Tibial artery (tissue), 4 donors: ENCODE measurements at places on chromosomes 6 and 20.
A peak's percentile ranks its signal among the peaks of the same experiment; 100 is the strongest.

DNA sequence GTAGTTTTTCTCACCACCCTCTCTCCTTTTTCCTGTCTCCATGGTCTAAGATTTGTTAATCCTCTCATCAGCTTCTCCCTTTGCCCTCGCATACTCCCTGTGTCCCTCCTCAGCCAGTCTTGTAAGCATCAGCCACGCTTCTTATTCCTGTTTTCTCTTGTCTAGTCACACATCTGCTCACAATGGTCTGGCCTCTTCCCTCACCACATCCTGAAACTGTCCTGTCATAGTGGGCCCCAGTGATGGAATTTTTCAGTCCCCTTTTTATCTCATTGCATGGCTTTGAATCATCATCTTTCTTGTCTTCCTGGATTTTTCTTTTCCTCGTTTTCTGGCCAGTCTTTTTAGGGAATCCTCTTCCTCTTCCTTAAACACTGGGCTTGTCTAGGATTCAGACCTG, 57.2 kb downstream of the GFRA4 start:
- H3K27me3 ChIP-seq = no peaks in the 10 kb centered on the region
- H3K4me1 ChIP-seq = no peaks in the 10 kb centered on the region
- DNase-seq = no peak
- H3K4me3 ChIP-seq = no peak overlapping the region
- H3K27ac ChIP-seq = no peak overlapping the region

- no peaks in the 10 kb centered on the region for H3K4me1 ChIP-seq
- DNase-seq = no peak
- no peak overlapping the region for H3K27ac ChIP-seq
- H3K36me3 ChIP-seq = no peaks in the 10 kb centered on the region
- H3K27me3 ChIP-seq = peaks cover 11% of the 10 kb centered on the region
These were observed 173.1 kb downstream of the TFAP2C start for GRCh38 chr20:56801971-56802755.

GRCh38 chr6:5674141-5674540, 332.6 kb downstream of the NRN1 start:
- no peaks in the 10 kb centered on the region for H3K27me3 ChIP-seq

DNA sequence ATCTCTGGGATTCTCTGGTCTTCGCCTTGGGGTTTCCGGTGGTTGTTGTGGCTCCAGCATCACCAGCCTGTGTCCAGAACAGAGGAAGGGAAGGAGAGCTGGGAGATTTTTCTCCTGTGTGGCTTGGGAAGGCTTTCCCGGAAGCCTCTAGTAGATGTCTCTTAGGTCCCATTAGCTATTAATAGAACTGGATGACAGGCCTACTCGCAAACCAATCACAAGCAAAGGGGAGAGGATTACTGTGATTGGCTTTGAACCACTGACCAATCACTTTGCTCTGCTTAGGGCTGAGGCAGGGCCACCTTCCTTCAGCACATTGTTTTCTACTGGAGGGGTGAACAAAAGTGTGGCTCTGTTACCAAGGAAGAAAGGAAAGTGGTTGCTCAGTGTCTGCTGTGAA, 203.4 kb upstream of the SULF2 start:
- H3K4me1 ChIP-seq = no peaks in the 10 kb centered on the region
- H3K27ac ChIP-seq = no peak overlapping the region
- no peaks in the 10 kb centered on the region for H3K36me3 ChIP-seq
- H3K4me3 ChIP-seq = no peak overlapping the region

DNA sequence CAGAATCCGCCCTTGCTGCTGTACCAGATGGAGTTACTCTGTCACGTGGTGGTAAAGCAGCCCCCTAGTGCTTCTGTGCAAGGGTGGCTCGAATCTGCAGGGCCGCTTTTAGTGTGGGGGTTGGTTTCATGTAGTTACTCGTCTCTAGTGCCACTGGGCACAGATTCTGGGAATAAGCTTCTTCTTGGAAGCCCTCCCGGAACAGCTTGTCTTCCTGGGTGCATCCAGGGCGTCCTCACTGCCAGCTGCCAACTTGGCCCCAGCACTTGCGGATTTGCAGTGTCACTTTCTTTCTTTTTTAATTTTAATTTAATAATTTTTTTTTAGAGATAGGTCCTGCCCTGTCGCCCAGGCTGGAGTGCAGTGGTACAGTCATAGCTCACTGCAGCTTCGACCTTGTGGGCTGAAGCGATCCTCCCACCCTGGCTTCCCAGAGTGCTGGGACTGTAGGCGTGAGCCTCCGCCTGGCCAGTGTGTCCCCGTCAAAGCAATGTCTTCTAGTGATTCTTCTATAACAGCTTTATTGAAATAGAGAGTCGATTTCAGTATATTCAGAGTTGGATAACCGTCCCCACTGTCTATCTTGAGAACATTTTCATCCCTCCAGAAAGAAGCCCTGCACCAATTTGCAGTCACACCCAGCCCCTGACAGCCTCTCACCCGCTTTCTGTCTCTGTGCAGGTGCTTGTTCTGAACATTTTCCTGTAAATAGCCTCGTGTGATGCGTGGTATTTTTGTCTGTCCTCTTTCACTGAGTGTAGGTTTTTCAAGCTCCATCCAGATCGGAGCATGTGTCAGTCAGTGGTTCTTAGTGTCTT, 25.9 kb downstream of the PYGB start:
- peaks cover 87% of the 10 kb centered on the region for H3K36me3 ChIP-seq
- H3K27ac ChIP-seq = no peak overlapping the region
- H3K4me3 ChIP-seq = no peak overlapping the region

DNA sequence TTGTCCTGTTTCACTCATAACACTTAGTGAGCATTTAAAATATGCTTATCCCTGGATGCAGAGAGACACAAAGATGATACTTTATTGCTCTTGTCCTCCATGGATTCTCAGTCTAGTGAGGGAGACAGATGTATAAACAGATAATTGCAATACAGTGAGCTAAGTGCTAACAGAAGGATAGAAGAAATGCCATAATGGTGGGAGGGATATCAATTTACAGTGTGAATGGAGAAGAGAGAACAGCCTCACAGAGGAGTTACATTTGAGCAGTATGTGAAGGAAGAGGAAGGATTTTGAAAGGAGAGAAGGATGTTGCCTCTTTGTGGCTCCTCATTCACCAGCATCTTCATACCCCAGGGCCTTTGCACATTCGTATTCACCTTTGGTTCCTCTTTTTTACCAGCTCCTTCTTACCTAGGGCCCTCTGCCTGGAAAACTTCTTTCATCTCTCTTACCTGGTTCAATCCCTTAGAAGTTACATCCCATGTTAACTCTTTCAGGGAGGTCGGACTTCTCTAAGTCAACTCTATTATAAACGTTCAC, 341.7 kb downstream of the PRL start:
- DNase-seq = no peak
- no peaks in the 10 kb centered on the region for H3K27me3 ChIP-seq
- H3K27ac ChIP-seq = peak overlapping the region; percentile 61
- peaks cover 24% of the 10 kb centered on the region for H3K4me1 ChIP-seq
